ENCODE measurements at places on chromosomes 5 and 9. TPM values are rescaled to one million over a fixed set of nuclear protein-coding genes. Genes with fewer than 3 reads are reported as not detected.

Gene HEMGN
- not detected for total RNA-seq

Gene FBP1
- not detected for total RNA-seq

Gene ACOT12
- not detected for total RNA-seq

Gene ITK
- total RNA-seq = not detected

Gene GRXCR2
- not detected for total RNA-seq

Gene GMCL2
- total RNA-seq = not detected
